ENCODE measurements at places on chromosomes 11 and 22. TPM values are rescaled to one million over a fixed set of nuclear protein-coding genes. Genes with fewer than 3 reads are reported as not detected.

- H3K4me3 ChIP-seq = peak overlapping the region; percentile 70
- DNase-seq = no peak
- no peak overlapping the region for H3K27ac ChIP-seq
- H3K36me3 ChIP-seq = no peaks in the 10 kb centered on the region
- no peaks in the 10 kb centered on the region for H3K27me3 ChIP-seq
Observed at GRCh38 chr11:102046841-102047240, 396 bp upstream of the CFAP300 start.

- H3K4me3 ChIP-seq = peak overlapping the region; percentile 15
- H3K36me3 ChIP-seq = peaks cover 3% of the 10 kb centered on the region
- peaks cover 30% of the 10 kb centered on the region for H3K4me1 ChIP-seq
- peak overlapping the region; percentile 91 for H3K27ac ChIP-seq
Observed at GRCh38 chr11:18321578-18321968, 367 bp downstream of the HPS5 start.

DNA sequence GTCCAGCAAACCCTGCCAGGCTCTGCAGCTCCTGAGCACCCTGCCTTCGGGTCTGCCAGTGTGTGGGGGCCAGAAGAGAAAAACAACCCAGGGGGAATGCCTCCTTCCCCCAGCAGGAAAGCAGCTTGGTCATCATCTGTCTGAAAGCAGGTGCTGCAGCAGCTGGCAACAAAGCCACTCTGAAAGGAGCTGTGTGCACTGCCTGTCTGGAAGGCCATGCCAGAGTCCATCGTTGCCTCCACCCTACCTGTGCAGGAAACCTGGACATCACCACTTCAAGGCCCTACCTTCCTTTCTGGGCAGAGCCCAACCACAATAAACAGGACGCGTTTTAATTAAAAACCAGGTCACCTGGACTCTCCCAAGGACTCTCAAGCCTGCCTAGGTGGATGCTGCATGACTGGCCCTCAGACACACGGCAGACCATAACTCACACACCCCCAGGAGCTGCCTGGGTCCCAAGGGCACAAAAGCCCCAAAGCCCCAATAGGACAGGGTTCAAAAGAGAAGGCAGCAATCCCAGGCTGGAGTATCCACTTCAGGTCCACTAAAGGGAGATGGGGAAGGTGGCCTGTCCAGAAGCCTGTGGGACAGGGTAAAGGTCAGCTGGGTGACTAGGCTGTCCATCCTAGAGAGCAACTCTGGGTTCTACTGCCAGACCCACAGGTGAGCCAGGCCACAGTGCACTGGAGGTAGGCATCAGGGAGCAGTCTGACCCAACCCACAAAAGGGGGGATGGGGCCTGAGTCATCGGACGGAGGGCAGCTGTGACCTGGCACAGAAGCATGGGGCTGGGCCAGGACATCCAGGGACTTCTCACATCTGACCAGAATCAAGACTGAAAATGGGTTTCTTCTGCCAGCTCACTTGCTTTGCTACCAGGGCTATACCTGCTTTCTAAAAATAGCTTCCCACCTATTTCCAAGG lies 6.1 kb downstream of the GNB1L start:
- no peak overlapping the region for H3K27ac ChIP-seq
- DNase-seq = peak; percentile 79
- H3K27me3 ChIP-seq = no peaks in the 10 kb centered on the region
- no peak overlapping the region for H3K4me3 ChIP-seq
- H3K36me3 ChIP-seq = no peaks in the 10 kb centered on the region

- peaks cover 43% of the 10 kb centered on the region for H3K36me3 ChIP-seq
- no peaks in the 10 kb centered on the region for H3K27me3 ChIP-seq
- H3K4me3 ChIP-seq = peak overlapping the region; percentile 72
- peak; percentile 75 for DNase-seq
- peaks cover 34% of the 10 kb centered on the region for H3K4me1 ChIP-seq
- peak overlapping the region; percentile 100 for H3K27ac ChIP-seq
Observed at GRCh38 chr22:28798810-28799605, 1.4 kb downstream of the XBP1 start.

SRPRA gene
- total RNA-seq = 86.4 TPM

DNA sequence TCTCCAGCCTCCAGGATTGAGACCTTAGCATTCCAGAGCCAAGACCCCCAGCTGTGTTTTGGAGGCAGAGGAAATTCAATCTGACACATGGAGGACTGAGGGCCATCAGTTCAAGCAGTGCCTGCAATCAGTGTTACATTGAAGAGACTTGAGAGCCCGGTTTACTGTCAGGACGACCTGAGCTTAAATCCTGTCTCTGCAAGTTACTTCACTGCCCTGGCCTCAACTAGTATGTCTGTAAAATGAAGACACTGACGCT lies 35.1 kb downstream of the TRIM29 start:
- H3K36me3 ChIP-seq = no peaks in the 10 kb centered on the region
- peaks cover 4% of the 10 kb centered on the region for H3K27me3 ChIP-seq
- no peak overlapping the region for H3K4me3 ChIP-seq
- H3K27ac ChIP-seq = no peak overlapping the region
- no peak for DNase-seq

DNA sequence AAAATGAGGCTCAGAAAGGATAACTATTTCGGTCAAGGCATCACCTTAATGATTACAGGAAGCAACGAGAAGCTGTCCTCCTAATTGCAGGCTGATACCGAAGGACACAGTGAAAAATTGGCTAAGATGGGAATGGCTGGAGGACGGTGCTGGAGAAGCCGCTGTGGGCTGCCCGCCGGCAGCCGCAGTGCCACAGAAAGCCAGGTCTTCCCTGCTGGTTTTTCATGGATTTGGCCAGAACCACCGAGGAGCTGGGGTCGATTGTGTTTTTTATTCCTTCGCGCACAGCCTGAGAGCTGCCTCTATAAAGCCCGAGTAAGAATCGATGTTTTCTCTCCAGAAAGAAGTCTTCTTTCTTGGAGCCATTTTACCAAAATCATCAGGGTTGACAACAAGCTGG lies 1484.2 kb downstream of the BRD1 start:
- no peak overlapping the region for H3K27ac ChIP-seq
- no peak overlapping the region for H3K4me3 ChIP-seq
- H3K4me1 ChIP-seq = no peaks in the 10 kb centered on the region
- DNase-seq = no peak

C11orf71 gene
- 11.6 TPM for total RNA-seq

DNA sequence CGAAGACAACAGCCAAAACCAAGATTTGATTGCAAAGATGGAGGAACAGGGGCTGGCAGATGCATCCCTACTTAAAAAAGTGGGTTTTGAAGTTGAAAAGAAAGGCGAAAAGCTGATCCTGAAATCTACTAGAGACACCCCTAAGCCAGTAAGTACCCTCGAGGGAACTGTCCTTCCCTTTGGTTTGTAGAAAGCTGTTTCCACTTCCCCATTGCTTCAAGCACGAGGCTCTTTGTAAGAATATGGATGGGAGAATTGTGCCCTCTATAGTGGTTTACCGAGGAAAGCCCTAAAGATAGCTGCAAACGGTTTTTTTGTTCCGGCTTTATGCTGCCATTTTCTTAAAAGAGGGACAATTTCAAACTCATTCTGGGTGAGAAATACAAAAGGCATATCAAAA lies 133.9 kb downstream of the WNT7B start:
- DNase-seq = no peak
- no peak overlapping the region for H3K27ac ChIP-seq
- H3K36me3 ChIP-seq = no peaks in the 10 kb centered on the region
- H3K27me3 ChIP-seq = no peaks in the 10 kb centered on the region
- no peak overlapping the region for H3K4me3 ChIP-seq

TRIM6 gene
- total RNA-seq = 8.4 TPM

DNA sequence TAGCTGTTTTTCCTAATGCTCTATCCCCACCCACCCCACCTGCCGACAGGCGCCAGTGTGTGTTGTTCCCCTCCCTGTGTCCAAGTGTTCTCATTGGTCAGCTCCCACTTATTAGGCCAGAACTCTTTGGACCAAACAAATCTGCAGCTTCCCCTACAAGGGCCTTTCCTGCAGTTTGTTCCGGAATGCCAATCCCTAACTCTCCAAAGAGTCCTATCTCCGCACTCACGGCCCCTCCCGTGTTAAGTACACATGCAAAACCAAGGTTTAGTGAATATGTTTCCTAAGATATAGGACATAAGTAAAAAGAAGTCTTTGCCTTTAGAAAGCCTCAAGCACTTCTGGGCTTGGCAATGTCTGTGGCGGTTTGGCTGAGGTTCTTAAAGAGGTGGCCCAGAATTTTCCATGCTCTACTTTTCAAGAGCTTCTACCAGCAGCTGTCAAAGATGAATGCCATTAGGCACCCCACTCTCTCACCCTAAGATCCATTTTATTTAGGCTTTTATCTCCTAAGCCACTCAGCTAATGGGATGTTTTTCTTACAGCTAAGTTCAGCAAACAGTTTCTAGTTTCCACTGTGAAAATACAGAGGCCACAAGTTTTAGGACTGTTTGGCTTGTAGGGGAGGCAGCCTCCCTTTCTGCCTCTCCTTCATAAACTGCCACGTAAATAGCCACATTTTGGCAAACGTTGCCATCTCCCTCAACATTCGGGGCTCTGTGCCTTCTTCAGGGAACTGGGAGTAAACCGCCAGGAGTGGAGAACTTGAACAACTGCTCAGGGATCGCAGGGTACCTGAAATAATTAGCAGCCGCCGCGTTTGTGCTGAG lies 1.6 kb downstream of the CD59 start:
- H3K27me3 ChIP-seq = no peaks in the 10 kb centered on the region
- no peak overlapping the region for H3K27ac ChIP-seq
- H3K4me3 ChIP-seq = peak overlapping the region; percentile 29
- no peaks in the 10 kb centered on the region for H3K36me3 ChIP-seq
- peaks cover 13% of the 10 kb centered on the region for H3K4me1 ChIP-seq

DNA sequence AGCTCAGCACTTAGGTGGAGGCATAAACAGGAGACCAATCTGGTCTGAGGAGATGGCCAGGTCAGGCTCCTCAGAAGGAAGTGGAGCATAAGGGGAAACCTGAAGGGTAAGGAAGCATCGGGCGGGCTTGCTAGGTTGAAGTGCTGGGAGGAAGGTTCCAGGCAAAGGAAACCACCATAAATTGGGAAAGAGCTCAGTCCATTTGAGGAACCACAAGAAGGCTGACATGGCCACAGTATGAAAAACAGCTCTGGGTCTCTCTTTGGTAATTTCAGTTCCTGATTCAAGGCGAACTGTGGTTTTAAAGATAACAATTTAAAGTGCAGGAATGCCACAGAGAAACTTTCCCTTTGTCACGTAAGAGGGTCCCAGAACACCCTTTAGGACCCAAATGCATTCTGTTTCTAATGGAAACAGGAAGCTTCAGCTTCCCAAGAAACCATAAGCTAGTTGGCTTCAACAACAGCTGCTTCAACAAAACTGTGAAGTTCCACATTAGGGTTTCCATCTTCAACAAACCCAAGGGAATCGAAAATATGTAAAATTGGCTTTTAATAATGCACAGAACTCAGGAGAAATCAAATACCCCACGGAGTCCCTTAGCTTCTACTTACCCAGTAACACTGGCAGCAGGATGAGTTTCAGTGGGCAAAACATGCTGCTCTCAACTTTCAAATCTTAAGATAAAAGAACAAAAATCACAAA lies 10.4 kb downstream of the JAML start:
- H3K4me1 ChIP-seq = no peaks in the 10 kb centered on the region
- H3K4me3 ChIP-seq = no peak overlapping the region
- peaks cover 13% of the 10 kb centered on the region for H3K27me3 ChIP-seq
- DNase-seq = peak; percentile 35

GRCh38 chr11:100682247-100682969 lies 4.7 kb upstream of the ARHGAP42 start:
- no peak for DNase-seq
- H3K27me3 ChIP-seq = no peaks in the 10 kb centered on the region
- no peaks in the 10 kb centered on the region for H3K36me3 ChIP-seq
- H3K27ac ChIP-seq = no peak overlapping the region

CATSPERZ gene
- not detected for total RNA-seq

GRCh38 chr11:2319791-2320472 lies 18.1 kb downstream of the TSPAN32 start:
- no peak for DNase-seq
- no peak overlapping the region for H3K27ac ChIP-seq
- H3K4me3 ChIP-seq = no peak overlapping the region
- H3K27me3 ChIP-seq = no peaks in the 10 kb centered on the region

GRCh38 chr11:79285756-79286155 lies 155.1 kb downstream of the TENM4 start:
- no peak for DNase-seq
- no peaks in the 10 kb centered on the region for H3K4me1 ChIP-seq

DNA sequence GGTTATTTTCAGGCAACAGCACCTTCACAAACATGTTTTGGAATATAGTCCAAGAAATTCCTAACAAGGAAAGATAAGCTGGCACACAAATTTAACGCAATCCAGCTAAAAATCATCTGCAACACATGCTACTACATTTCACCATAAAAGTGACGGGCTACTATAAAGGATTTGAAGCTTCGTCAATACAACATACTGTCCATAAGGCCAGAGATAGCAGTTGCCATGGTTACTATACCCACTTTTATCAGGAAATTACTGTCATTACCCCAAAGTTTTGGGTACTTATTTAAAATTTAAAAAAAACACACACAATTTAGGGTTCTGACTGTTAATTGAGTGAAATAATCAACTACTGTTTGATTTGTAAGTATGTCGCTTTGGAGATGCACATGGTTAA lies 6.9 kb downstream of the PHF21A start:
- H3K4me1 ChIP-seq = peaks cover 73% of the 10 kb centered on the region
- no peak overlapping the region for H3K4me3 ChIP-seq
- DNase-seq = no peak
- H3K36me3 ChIP-seq = no peaks in the 10 kb centered on the region
- H3K27me3 ChIP-seq = no peaks in the 10 kb centered on the region
- no peak overlapping the region for H3K27ac ChIP-seq

FOLR2 gene
- total RNA-seq = 84.1 TPM

GVQW3 gene
- 2.7 TPM for total RNA-seq

DNA sequence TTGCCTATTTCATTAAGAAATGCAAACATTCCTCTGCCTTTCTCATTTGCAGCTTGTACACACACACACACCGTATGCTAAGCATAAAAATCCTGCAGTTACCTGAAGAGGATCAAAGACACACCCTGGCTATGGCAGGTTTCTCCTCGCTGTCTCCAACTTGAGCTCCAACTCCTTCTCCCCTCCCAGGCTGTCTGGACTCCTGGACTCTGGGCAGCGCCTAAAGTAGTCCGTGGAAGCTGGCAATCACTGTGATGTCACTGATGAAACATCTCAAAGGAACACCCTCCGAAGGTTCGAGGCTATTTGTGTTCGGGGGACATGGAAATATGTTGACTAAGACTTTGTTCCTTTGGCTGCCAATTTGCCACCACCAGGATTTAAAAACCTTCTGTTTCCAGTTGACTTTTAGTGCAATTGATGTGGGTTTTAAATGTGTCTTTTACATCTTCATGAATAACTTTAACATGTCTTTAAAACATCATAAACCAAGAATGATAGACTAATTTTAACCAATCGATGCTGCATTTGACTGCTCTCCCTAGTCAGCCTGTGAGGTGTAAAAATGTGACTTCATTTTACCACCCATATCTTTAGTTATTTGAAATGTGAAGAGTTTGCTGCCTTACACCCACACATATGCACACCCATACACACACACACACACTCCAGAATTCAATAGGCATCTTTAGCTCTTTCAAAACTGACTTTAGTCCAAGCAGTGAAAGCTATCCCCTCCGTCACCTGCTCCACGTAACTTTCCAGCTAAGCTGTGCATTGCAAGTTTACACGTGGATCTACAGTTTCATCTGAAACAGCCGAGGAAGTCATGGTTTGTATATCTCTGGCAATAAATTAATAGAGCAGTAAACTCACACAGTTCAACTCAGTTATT lies at the start of gene SLN:
Gene SLN, minus strand, starts transcription at position 196 of the 895 bp plus-strand sequence.
- H3K4me3 ChIP-seq = no peak within 1 kb of the TSS
- no peak within 1 kb of the TSS for H3K27ac ChIP-seq
- no peaks in the 10 kb centered on the region for H3K27me3 ChIP-seq
- no peak for DNase-seq
